Hematopoietic multipotent progenitor cell treated with erythropoietin and hydrocortisone succinate and interleukin-3 and kit ligand, for 15 days (in vitro differentiated cells): ENCODE measurements at places on chromosomes 13 and 19.

DNA sequence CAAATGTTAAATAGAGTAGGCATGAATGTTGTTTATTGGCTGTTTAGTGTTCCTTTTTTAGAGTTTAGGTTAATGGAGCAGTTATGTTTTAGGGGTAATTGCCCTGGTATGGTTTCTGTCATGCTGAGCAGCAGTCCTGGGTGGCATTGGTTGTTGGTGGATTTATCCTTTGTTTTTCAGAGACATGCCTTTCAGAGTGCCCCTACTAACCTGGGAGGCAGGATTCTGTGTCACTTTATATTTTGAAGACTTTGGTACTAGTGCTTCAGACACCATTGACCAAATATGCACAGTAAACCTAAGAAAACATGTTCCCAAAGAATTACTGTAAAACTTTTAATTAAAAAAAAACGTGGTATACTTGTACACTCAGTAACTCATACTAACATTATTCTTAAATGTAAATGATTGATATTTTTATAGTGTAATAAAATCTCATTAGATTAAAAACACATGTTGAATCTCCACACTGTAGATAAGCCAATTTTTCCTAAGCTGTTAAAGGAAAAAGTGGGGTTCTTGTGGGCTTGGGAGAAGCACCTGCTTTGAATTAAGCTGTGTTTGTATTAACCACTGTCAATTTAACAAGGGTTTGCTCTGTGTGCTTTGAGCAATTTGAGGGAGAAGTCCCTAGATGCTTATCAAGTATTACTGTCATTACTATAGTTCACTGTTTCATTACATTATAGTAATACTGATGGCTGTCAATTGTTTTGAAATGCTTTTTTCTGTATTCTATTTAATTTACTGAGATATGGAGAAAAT, 133.2 kb downstream of the LMO7 start:
- DNase-seq = no peak

- peak; percentile 68 for DNase-seq
Observed at GRCh38 chr19:40519352-40520322, 52.8 kb downstream of the SPTBN4 start.

- DNase-seq = no peak
Observed at GRCh38 chr13:30759748-30760147, 24.4 kb downstream of the ALOX5AP start.

DNA sequence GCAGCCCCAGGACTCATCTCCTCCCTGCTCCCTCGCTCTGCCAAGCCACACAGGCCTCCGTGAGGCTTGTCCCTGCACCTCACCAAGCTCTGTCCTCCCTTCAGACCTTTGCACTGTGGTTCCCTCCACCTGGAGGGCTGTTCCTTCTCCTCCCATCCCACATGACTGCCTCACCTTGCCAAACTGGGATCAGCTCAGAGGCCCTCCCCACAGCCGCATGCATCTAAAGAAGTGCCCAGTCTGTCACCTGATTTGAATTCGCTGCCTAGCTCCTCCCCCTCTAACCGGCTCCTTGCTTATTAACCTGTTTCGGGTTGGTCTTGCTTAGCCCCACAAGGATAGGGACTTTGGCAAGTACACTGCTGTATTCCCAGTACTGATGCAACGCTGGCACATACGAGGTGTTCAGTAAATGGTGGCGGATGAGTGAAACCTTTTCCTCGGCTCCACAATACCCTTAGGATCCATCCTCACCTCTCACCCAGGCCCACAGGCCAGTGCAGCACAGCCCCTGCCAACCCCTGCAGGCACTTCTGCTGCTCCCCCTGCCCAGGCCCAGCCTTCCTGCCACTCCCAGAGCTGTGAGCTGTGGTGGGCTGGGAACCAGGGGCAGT, 4.4 kb downstream of the AKT2 start:
- no peak for DNase-seq

- no peak for DNase-seq
Observed at GRCh38 chr13:60074397-60074796, 89.3 kb downstream of the DIAPH3 start.

DNA sequence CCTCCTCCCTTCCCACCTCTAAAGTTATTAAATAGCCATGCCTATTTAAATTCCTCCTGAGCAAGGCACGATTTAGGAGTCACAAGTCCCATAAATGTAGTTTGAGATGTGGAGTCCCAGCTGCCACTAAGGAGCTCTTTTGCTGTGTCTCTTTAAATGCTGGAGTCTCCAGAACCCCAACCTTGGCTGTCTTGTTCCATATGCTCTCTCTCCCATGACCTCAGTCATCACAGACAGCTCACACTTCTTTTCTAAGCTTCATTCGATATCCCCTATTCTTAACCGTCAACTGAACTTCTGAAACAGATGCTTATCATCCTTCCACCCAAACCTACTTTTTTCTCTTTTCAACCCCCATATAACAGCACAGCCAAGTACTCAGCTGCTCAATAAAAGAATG, 197.1 kb downstream of the VWA8 start:
- no peak for DNase-seq

DNA sequence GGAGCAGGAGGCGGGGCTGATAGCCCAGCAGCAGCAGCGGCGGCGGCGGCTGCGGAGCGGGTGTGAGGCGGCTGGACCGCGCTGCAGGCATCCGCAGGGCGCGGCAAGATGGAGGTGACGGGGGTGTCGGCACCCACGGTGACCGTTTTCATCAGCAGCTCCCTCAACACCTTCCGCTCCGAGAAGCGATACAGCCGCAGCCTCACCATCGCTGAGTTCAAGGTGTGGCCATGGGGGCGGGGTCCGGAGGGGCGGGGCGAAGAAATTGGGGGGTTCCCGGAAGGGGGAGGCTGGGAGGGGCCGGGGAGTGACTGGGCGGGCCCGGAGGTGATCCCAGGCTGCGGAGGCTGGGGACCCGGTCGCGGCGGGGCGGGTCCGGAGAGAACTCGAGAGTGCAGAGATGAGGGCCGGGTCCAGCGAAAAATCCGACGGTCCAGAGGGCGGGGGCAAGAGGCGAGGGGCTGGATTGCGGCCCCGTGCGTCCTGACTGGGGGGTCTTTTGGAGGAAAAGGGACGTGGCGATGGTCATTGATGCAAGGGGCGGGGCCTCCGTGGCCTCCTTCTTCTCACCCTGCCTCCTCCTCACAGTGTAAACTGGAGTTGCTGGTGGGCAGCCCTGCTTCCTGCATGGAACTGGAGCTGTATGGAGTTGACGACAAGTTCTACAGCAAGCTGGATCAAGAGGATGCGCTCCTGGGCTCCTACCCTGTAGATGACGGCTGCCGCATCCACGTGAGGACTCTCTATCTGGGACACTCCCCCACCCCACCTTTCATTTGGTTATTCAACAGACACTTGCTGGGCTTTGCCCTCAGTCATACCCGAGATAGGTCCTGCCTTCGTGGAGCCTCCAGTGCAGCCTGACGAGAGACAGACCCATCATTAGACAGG, at the start of gene TBCB:
Gene TBCB, plus strand, starts transcription at position 16 of the 891 bp plus-strand sequence. Its CDS starts 93 bp downstream, at position 109.
- no peak for DNase-seq

- DNase-seq = no peak
Observed at GRCh38 chr19:38194061-38194701, 29.8 kb downstream of the DPF1 start.

DNA sequence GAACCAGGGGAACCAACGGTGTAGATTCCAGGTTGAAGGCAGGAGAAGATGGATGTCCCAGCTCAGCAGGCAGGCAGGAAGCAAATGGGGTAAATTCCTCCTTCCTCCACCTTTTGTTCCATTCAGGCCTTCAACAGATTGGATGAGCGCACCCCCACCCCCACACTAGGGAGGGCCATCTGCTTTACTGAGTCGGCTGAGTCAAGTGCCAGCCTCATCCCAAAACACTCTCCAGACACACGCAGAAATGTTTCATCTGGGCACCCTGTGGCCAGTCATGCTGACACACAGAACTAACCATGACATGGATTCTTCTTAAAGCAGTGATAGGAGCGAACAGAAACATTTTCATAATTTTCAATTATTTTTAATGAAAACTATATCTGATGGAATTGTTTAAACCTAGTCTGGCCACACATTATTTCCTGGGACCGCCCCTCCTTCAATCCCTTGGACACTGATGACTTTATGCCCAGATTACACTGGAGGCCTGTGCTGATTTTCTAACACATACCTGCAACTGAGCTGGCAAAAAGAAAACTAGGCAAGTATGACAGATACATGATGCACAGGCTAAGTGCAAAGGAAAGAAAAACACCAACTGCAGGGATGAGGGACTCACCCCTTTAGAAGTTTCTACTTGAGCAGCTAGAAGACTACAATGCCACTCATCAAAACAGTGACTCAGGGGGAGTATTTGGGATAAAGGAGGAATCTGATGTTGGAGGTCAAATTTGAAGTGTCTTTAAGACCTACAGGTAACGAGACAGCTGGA, 154.2 kb downstream of the TNFRSF19 start:
- DNase-seq = no peak

- DNase-seq = no peak
Observed at GRCh38 chr13:25149711-25150110, 22.4 kb downstream of the AMER2 start.

DNA sequence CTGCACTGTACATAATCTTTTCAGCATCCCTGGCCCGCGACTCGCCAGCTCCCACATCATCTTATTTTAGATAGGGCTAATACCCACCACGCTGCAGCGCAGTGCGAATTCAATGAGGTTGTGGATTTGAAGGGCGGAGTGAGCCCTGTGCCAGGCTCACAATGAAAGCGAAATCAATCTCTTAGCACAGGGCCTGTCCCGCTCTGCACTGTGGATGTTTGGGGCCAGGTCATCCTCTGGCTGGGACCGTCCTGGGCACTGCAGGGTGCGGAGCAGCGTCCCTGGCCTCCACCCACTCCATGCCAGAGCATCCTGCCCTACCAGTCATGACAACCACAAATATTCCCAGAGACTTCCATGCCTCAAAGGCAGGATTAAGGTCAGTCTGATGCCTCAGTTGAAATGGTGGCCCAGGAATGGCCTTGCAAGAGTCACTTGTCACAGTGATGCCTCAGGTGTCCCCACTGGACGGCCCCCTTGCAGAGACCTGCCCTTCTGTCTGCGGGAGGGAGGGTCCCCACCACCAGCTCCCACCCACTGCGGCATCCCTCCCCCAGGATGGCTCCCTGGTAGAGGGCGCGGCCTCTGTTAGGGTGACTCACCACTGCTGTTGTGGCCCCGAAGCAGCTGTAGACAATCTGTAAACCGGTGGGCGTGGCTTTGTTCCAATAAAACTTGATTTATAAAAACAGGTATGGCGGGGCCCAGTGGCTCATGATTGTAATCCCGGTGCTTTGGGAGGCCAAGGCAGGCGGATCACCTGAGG, 5.6 kb downstream of the UHRF1 start:
- peak; percentile 57 for DNase-seq

DNA sequence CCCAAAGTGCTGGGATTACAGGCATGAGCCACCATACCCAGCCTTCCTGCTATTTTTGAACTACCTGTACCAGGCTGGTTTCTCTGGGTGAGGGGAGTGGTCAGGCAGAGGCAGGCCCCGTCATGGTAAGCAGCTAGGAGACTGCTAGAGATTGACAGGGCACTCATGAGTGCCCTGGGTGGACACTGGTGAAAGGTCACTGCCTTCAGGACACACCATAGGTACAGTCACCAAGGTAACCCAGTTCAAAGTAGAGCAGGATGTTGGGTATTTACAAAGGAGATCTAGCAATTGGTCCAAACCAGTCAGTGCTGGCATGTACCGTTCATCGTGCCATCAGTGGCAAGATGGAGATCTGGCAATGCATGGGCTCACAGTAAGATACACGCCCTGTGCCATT, 25.5 kb downstream of the DPRX start:
- DNase-seq = no peak

GRCh38 chr13:31350560-31350959, 150.8 kb downstream of the B3GLCT start:
- DNase-seq = no peak
